ENCODE measurements at places on chromosomes 16 and 17.

DNA sequence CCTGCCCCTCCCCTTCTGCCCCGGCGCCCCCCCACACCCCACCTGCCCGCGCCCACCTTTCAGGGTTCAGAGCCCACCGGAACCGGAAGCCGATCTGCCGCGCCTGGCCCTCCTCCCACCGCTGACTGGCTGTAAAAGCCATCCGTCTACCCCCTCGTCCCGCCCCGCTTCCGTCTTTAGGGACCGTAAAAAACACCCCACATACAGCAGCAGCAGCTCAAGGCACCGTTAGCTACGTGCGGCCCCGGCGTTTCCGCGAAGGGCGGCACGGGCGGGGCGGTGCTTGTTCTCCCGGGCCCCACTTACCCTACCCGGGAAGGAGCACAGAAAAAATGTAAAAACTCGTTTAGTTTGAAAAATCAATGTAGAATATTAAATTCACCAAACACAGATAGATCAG, at the start of gene MRPL28:
MRPL28 (minus strand) TSS at position 96 of the 400 bp plus-strand sequence. CDS start 320 bp downstream, outside the sequence.
- peak; percentile 94 for DNase-seq

DNA sequence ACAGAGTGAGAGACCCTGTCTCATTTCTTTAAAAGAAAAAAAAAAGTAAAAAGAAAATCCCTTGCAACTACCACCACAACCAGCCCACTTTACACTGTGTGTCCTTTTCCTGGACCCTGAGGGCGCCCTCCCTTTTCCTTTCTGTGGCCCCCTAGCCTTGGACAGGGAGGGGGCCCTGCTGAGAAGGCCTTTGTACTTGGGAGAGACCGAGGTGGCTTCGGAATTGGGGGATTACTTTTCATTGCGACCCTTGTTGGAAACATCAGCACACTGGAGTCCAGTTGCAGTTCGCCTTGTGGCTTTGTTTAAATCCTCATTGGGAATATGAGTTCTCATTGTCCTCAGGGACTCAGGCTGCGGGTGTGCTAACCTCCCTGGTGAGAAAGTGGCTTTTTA, 9.4 kb upstream of the DNASE1 start:
- no peak for DNase-seq

- DNase-seq, result no peak
Observed at GRCh38 chr17:75319904-75320691, 30.9 kb upstream of the SLC25A19 start.

- DNase-seq, result no peak
Observed at GRCh38 chr17:1639549-1640180, 5.9 kb downstream of the SCARF1 start.

DNA sequence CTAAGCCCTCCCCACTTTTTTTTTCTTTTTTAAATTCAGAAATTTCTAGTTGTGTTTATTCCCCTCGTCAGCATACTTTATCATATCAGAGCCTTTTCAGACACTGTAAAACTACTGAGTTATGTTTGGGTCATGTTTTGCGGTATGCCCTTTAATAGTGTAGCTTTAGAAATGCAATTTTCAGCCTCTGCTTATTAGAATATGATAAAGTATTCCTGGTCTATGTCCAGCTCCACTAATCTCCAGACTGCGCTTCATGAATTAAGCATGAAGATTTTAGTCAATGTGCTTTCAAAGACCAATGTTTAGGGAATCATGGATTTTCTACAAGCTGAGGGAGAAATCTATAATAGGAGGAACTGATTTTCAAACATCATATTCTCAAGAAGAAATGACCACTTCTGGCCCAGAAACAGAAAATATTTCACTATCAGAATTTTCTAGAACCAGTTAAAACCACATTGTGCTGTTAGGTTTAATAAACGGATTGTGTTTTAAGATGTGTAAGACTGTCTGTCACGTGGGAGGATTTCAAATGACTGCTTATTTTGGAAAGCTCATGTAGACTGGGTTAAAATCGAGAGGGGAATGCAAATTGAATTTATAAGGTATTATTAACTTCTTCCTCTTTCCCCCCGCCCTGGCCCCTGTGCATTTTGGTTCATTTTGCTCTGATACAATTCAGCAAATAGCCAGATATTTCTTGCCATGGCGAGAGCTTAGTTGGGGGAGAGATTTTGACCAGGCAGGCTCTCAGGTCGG, 498.5 kb downstream of the WWOX start:
- no peak for DNase-seq

DNA sequence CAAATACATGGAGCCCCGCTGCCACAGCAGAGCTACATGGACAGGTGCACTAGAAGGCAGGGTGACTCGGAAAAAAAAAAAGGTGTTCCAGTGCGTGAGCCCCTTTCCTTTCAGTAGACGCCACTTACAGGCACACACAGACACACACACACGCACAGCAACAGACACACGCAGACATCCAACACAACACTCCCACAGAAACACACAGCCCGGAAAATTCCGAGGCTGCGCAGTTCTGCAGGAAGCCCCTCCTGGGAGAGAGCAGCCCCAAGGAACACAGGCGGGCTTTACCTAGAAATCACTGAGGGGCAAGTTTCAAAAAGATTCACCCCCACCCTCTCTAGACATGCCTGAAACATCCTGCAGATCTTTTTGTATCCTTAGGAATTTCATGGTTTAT, 136.0 kb upstream of the WSB1 start:
- no peak for DNase-seq

DNA sequence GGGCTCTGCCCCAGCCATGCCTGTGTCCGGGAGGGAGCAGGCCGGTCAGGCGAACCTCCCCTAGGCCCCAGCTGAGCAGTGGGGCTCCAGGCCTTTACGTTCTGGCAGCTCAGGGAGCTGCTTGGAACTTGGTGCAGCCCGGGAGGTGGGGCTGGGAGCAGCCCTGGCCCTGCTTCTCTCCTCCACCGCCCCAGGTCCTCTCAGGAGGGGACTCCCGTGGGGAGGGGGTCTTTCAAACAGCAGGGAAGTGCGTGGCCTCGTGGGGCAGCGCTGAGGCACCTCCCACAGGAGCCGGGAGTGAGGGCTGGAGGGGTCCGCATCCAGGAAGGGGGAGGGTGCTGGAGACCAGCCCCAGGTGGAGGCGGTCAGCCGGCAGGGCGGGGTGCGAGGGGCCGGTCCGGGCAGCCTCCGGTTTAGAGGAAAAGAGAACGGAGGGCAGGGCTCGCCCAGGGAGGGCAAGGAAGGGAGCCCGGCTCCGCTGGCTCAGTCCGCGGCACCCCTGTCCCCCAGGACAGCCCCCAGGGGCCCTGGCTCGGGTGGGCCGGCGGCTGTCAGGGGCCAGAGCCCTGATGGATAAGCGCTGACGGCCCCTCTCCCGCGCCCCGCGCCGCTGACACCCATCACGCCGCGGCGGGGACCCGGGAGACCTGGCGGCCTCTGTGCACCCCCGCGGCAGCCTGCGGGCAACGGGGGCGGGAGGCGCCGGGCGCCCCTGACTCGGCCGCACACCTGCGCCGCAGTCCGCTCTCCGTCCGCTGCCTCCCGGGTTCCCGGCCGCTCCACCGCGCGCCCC, 587 bp upstream of the PRR35 start:
- DNase-seq, result no peak
